ENCODE measurements at places on chromosomes 11 and 22.

- H3K27me3 ChIP-seq, result no peaks in the 10 kb centered on the region
- no peaks in the 10 kb centered on the region for H3K36me3 ChIP-seq
- H3K27ac ChIP-seq, result no peak overlapping the region
- peaks cover 3% of the 10 kb centered on the region for H3K4me1 ChIP-seq
- no peak overlapping the region for H3K4me3 ChIP-seq
These were observed 38.5 kb downstream of the FLRT1 start for GRCh38 chr11:64074239-64074638.

GRCh38 chr11:67248653-67249052 lies 17.6 kb upstream of the GRK2 start:
- peaks cover 82% of the 10 kb centered on the region for H3K36me3 ChIP-seq
- no peak for DNase-seq
- H3K27ac ChIP-seq, result peak overlapping the region; percentile 32
- H3K4me3 ChIP-seq, result no peak overlapping the region

DNA sequence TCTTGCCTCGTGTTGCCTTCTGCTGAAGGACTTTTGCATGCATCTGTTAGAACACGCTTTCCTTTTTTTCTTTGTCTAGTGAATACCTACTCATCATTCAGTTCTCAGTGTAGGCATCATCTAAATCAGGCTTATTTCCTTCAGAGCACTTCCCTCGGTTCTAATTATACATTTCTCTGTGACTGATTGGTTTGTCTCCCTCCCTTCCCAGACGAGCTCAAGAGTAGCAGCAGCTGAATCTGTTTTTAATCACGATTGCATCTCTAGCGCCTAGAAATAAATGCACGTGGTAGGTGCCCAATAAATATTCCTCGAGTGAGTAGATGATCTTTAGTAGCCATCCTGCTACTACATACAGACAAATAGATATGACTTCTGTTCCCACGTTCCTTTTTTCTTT lies 6.3 kb downstream of the CEP164 start:
- DNase-seq, result no peak
- H3K27ac ChIP-seq, result no peak overlapping the region
- no peak overlapping the region for H3K4me3 ChIP-seq
- peaks cover 4% of the 10 kb centered on the region for H3K4me1 ChIP-seq
- no peaks in the 10 kb centered on the region for H3K27me3 ChIP-seq

DNA sequence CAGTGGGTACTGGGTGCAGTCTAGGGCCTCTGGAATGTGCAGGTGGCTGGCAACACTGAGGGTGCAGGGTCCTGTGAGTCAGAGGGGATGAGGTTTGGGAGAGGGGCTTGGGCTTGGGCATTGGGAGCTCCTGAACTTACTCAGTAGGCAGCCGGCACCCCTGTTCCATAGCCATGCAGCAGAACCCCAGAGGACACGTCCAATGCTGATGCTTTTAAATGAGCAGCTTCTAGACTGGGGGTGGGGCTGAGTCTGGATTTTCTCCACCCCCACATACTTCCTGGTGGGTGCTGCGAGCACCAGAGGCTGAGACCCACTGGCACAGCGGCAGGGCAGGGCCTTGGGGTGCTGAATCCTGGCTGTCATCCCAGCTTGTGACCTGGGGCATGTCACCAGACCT lies 71.4 kb downstream of the ARHGAP8 start:
- DNase-seq, result no peak
- H3K27me3 ChIP-seq, result peaks cover 6% of the 10 kb centered on the region
- no peaks in the 10 kb centered on the region for H3K4me1 ChIP-seq
- H3K36me3 ChIP-seq, result no peaks in the 10 kb centered on the region
- H3K4me3 ChIP-seq, result no peak overlapping the region

- no peaks in the 10 kb centered on the region for H3K27me3 ChIP-seq
- H3K36me3 ChIP-seq, result peaks cover 20% of the 10 kb centered on the region
- no peak overlapping the region for H3K4me3 ChIP-seq
- peaks cover 76% of the 10 kb centered on the region for H3K4me1 ChIP-seq
- DNase-seq, result no peak
- H3K27ac ChIP-seq, result no peak overlapping the region
These were observed 108.6 kb downstream of the STIM1 start for GRCh38 chr11:3964056-3964455.

GRCh38 chr11:61975638-61976419 lies 8.4 kb upstream of the FTH1 start:
- no peak overlapping the region for H3K27ac ChIP-seq
- no peaks in the 10 kb centered on the region for H3K36me3 ChIP-seq
- H3K4me3 ChIP-seq, result no peak overlapping the region
- no peaks in the 10 kb centered on the region for H3K27me3 ChIP-seq
- H3K4me1 ChIP-seq, result peaks cover 29% of the 10 kb centered on the region

- H3K27me3 ChIP-seq, result peaks cover 4% of the 10 kb centered on the region
- no peak for DNase-seq
- H3K27ac ChIP-seq, result no peak overlapping the region
- H3K36me3 ChIP-seq, result peaks cover 45% of the 10 kb centered on the region
- H3K4me3 ChIP-seq, result no peak overlapping the region
- peaks cover 7% of the 10 kb centered on the region for H3K4me1 ChIP-seq
These were observed 47.6 kb upstream of the PARVG start for GRCh38 chr22:44133161-44133560.

- DNase-seq, result no peak
- H3K27ac ChIP-seq, result no peak overlapping the region
- no peaks in the 10 kb centered on the region for H3K36me3 ChIP-seq
- H3K27me3 ChIP-seq, result no peaks in the 10 kb centered on the region
- no peaks in the 10 kb centered on the region for H3K4me1 ChIP-seq
These were observed 79.9 kb downstream of the MS4A13 start for GRCh38 chr11:60594998-60595642.

- peaks cover 53% of the 10 kb centered on the region for H3K4me1 ChIP-seq
- peak; percentile 80 for DNase-seq
- peaks cover 20% of the 10 kb centered on the region for H3K36me3 ChIP-seq
- H3K27ac ChIP-seq, result peak overlapping the region; percentile 8
These were observed 21.7 kb downstream of the MIAT start for GRCh38 chr22:26679003-26679629.

- H3K4me3 ChIP-seq, result no peak overlapping the region
- no peak overlapping the region for H3K27ac ChIP-seq
- no peak for DNase-seq
- H3K4me1 ChIP-seq, result peaks cover 71% of the 10 kb centered on the region
- H3K27me3 ChIP-seq, result no peaks in the 10 kb centered on the region
These were observed 2.8 kb downstream of the CTSW start for GRCh38 chr11:65882120-65883057.

DNA sequence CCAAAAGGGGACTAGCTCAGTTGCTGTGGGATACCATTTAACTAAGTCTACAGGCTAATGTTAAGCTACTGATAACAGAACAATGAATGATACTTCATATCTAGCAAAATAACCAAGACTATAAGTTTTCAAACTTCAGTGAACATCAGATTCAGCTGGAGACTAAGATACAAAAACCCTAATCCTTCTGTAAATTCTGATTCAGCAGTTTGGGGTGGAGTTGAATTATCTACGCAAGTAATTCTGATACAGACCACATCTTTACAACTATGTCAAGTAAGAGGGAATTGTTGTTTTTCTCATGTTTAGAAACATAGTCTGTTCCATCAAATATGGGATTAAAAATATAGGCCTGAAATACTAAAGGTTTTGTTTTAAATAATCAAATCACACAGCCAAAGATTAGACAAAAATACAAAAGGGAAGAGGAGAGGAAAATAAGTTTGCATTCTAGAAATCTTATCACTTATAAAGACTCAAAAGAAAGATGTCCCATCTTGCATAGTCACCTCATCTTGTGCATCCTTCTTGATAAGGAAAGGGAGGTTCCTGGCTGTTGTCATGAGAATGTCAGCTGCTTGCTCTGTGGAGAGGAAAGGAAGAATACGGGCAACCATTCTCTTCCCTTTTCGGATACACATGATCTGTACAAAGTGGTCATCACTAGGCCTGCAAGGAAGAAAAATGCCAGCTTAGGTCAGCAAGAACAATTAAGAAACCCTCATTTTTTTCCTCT lies 21.4 kb downstream of the PATL1 start:
- no peak overlapping the region for H3K27ac ChIP-seq
- DNase-seq, result no peak
- H3K36me3 ChIP-seq, result peaks cover 82% of the 10 kb centered on the region
- H3K27me3 ChIP-seq, result no peaks in the 10 kb centered on the region
- H3K4me1 ChIP-seq, result no peaks in the 10 kb centered on the region

GRCh38 chr11:17760102-17761029 lies 25.8 kb downstream of the KCNC1 start:
- H3K27me3 ChIP-seq, result no peaks in the 10 kb centered on the region
- peak; percentile 23 for DNase-seq
- no peak overlapping the region for H3K4me3 ChIP-seq
- H3K4me1 ChIP-seq, result no peaks in the 10 kb centered on the region
- H3K36me3 ChIP-seq, result no peaks in the 10 kb centered on the region

- peaks cover 2% of the 10 kb centered on the region for H3K36me3 ChIP-seq
- no peak overlapping the region for H3K27ac ChIP-seq
- DNase-seq, result no peak
These were observed 62.0 kb upstream of the ZC3H12C start for GRCh38 chr11:110031171-110031570.

GRCh38 chr11:94171693-94172440 lies 43.2 kb downstream of the PANX1 start:
- no peaks in the 10 kb centered on the region for H3K27me3 ChIP-seq
- no peak overlapping the region for H3K4me3 ChIP-seq
- H3K4me1 ChIP-seq, result peaks cover 19% of the 10 kb centered on the region

- no peak within 1 kb of the TSS for H3K4me3 ChIP-seq
- peaks cover 10% of the 10 kb centered on the region for H3K4me1 ChIP-seq
- H3K27me3 ChIP-seq, result no peaks in the 10 kb centered on the region
- H3K36me3 ChIP-seq, result no peaks in the 10 kb centered on the region
- no peak for DNase-seq
These were observed at the start of gene SPDYC for GRCh38 chr11:65170058-65170534. SPDYC (plus strand) TSS chr11:65170233; CDS start chr11:65171358, 1,125 bp downstream.

DNA sequence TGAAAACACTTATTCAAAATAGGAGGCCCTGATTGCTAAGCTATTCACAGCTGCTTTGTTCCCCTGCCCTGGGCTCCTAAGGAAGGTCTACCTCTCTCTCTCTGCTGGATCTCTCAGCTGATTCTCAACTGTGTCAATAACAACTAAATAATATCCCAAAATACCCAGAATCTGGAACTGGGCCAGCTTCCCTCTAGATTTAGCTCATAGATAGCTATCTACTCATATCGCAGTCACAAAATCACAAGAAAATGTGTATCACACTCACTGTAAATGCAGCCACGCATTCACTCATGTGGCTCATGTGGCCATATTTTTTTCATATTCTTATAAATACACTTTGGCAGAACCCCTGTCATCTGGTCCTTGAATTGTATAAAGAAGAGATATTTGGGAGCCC lies 555.1 kb downstream of the OPCML start:
- no peak for DNase-seq
- H3K4me1 ChIP-seq, result no peaks in the 10 kb centered on the region
- no peaks in the 10 kb centered on the region for H3K27me3 ChIP-seq
- H3K27ac ChIP-seq, result no peak overlapping the region
- no peaks in the 10 kb centered on the region for H3K36me3 ChIP-seq

DNA sequence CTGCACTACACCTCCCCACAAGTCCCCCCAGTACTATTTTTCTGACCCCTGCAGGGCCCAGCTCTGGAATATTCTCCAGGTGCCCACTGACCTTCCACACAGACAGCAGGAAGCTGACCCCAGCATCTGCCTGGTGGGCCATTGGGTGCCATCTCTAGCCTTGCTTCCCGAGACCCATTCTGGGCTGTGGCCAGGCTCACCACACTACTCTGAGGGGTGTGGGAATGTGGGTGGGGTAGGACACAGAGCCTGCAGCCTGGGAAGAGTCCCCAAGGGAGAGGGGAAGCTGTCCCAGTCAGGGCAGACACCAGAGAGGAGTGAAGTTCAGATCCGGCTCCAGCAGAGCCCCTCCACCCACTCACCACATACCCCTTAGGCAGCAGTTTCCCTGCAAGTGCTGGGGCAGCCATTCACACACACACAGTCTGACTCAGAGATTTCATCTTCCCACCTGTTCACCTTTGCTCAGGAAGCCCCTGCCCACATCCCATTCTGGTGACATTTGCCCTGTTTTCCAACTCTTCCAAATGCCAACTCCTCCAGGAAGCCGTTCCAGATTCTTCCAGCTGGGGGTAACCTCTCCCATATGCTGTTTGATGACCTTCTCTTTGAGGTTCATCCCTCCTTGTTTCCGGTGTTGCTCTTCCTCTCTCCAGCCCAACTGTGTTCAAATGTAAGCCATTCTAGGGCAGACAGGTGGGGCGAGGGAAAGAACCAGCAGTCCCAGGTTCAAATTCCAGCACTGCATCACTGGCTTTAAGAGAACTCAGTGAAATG lies 1.9 kb downstream of the SLCO2B1 start:
- DNase-seq, result no peak
- H3K4me3 ChIP-seq, result no peak overlapping the region
- H3K27me3 ChIP-seq, result peaks cover 8% of the 10 kb centered on the region
- H3K36me3 ChIP-seq, result no peaks in the 10 kb centered on the region

DNA sequence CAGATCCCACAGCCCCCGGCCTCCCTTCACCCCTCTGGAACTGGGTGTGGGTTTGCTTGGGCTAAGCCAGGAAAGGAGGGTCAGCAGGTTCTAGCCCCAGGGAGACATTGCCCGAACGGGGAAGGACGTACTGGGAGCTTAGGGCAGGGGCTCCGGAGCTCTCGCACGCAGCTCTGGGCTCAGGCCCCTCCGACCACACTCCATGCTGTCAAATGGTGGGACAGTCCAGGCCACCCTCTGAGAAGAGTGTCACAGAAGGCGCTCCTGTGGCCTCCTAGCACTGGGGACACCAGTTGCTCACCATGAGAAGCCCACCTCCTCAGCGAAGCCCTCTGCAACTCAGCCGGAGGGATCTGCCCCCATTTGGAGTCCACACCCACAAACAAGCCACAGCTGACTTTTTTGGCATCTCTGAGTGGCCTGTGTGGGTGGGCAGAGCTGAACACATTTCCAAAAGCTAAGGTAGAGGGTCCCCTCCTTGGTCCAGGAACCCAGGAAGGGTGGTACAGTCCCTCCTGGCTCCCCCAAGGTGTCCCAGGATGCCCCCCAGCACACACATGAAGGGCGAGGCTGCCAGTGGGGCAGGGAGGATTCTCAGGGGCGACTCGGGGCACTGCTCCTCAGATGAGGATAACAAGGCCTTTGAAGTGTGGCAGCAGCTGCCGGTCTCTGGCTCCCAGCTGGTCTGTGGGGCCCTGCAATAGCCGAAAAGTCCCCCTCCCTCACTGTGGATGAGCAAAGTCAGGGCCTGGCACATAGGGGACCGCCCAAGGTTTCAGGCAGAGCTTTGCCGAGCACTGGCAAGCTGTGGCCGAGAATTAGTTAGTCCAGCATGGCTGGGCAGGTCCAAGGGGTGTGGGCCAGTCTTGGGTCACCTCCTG lies 13.0 kb upstream of the TEF start:
- H3K36me3 ChIP-seq, result no peaks in the 10 kb centered on the region
- H3K27me3 ChIP-seq, result peaks cover 9% of the 10 kb centered on the region
- H3K4me3 ChIP-seq, result no peak overlapping the region
- no peak for DNase-seq

GRCh38 chr11:104011044-104011443 lies 25.4 kb upstream of the DDI1 start:
- no peaks in the 10 kb centered on the region for H3K27me3 ChIP-seq
- H3K4me3 ChIP-seq, result no peak overlapping the region
- H3K27ac ChIP-seq, result no peak overlapping the region
- no peaks in the 10 kb centered on the region for H3K36me3 ChIP-seq
- no peak for DNase-seq

DNA sequence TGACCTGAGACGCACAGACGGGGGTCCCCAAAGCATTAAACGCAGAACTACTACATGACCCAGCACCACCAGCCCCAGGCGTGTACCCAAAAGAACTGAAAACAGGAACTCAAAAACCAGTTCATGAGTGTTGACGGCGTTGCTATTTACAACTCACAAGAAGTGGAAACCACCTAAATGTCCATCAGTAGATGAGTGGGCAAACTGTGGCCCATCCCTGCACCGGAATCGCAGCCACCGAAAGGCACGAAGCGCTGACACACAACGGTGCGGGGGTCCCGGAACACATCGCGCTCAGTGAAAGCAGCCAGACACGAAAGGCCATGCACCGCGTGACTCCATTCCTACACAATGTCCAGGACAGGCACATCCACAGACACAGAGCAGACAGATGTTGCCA lies 79.2 kb downstream of the TRMU start:
- no peaks in the 10 kb centered on the region for H3K27me3 ChIP-seq
- H3K27ac ChIP-seq, result no peak overlapping the region
- no peaks in the 10 kb centered on the region for H3K36me3 ChIP-seq
